Brain (organoid and tissue), 16 donors: ENCODE measurements at places on chromosomes 1 and 21. TPM values are rescaled to one million over a fixed set of nuclear protein-coding genes. Genes with fewer than 3 reads are reported as not detected.

DNA sequence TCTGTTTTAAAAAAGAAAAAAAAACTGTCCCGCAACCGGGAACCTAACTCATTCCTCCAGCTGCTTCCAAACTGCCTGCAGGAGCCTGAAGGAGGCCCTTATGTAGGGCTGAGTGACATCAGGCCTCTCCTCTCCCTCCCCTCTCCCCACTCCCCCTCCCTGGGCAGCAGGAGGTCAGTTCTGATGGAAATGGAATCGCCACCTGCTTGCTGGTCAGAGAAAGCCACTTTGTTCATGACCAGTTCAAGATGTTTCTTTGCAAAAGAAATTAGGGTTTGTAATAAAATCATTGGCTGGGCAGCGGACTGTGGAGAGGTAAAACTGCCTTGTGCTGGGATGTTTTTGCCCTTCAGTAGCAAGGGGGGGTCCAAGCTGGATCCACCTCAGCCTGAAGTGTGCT, at the start of gene MAP1LC3C:
MAP1LC3C (minus strand) TSS at position 73 of the 400 bp plus-strand sequence. CDS start 90 bp downstream, outside the sequence.
- no peak for DNase-seq

GRCh38 chr1:205313563-205314308, 7.8 kb downstream of the NUAK2 start:
- DNase-seq, result peak; percentile 85

DNA sequence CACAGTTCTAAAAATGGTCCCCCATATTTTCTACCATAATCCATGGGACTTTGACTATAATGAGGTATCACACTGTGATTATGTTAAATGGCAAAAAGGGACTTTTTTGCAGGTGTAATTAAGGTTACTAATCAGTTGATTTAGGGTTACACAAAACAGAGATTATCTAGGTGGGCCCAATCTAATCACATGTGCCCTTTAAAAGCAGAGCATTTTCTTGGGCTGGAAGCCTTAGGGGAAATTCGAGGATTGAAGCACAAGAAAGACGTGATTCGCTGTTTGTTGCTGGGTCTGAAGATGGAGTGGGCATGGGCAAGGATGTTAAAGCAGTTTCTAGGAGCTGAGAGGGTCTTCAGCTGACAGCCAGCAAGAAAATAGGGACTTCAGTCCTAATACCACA, 13.4 kb downstream of the RAVER2 start:
- DNase-seq, result no peak

DNA sequence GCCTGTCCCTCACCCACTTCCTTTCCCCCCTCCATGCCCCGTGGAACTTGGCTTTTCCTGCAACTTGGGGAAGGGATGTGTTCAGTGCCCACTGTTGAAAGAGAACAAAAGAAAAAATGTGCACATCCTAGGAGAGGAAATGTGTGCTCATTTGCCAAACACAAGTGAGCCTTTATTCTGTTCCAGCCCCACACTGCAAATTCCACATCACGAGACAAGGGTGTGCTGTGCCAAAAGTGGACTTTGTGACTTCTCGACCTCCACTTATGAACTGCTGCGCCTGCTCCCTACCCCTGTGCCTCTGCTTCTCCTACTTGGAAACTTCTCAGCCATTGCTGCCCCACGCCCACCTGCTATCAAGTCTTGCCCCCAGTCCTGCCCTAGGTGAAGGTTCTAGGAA, 97.0 kb upstream of the GRIK3 start:
- DNase-seq, result no peak

Gene UBE2U
- polyA plus RNA-seq, result not detected

DNA sequence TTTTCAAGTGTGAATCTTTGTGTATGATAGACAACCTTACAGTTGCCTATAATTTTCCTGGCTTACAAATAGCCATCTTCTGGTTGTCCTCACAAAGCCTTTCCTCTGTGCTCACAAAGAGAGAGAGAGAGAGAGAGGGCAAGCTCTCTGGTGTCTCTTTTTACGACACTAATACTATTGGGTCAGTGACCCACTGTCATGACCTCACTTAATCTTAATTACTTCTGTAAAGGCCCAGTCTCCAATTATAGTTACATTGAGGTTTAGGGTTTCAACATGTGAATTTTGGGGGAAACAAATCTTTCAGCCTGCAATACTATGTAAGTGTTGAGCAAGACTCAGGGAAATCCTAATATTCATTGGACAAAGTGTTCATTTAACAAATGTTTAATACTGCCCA, 167.4 kb upstream of the COL11A1 start:
- DNase-seq, result no peak

DNA sequence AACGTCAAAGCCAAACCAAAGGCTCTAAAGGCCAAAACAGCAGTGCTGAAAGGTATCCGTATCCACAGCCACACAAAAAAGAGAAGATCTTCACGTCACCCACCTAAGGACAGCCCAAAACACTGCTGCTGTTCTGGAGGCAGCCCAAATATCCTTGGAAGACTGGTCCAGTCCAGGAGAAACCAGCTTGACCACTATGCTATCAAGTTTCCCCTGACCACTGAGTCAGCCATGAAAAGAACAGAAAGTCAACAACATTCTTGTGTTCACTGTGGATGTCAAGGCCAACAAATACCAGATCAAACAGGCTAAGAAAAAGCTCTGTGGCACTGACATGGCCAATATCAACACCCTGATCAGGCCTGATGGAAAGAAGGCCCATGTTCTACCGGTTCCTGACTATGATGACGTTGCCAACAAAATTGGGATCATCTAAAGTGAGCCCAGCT, 32.1 kb downstream of the ARID4B start:
- no peak for DNase-seq

DNA sequence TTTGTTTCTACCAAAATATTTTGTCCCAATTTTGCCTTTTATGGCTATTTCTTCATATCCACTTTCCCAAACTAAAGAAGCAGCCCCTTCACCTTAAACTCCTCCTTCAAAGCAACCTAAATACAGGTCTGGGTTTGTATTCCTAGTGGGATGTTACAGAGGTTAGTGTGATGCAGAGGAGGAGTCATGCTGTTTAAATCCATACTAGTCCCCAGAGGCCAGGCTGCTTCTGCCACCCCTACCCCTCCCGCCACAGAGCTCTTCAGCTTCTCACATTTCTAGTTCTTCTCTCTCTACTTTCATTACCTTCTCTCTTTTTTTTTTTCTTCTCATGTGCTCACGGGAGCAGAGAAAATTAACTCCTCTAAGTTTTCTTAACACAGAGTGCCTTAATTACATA, 29.3 kb downstream of the SELL start:
- no peak for DNase-seq

DNA sequence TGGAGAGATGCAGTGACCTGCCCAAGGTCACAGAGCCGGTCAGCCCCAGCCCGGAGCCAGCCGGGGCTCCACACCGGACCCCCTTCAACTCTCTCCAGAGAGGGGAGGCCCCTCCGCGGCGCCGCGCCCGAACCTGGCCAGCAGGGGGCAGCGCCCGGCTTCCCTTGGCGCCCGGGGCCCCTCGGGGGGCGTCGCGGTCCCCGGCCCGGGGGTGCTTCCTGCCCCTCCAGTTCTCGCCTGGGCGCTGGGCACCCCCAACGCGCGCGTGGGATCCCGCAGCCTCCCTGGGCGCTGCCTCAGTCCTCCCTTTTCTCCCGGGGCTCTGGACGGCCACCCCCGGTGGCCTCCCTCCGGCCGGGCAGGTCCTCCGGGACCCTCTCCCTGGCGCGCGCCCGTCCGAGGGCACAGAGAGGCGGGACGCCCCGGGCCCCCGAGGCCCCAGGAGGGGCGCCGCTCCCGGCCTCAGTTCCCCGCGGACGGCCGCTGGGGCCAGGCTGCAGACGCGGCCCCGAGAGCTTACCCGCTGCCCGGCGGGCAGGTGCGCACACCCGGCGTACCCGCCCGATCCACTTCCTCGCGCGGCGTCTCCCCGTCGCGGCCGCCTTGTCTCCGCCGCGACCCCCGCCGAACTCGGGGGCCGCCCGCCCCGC, 406 bp downstream of the HTR1D start:
- no peak for DNase-seq

GRCh38 chr1:32759997-32760623, 57.0 kb downstream of the YARS1 start:
- DNase-seq, result no peak

DNA sequence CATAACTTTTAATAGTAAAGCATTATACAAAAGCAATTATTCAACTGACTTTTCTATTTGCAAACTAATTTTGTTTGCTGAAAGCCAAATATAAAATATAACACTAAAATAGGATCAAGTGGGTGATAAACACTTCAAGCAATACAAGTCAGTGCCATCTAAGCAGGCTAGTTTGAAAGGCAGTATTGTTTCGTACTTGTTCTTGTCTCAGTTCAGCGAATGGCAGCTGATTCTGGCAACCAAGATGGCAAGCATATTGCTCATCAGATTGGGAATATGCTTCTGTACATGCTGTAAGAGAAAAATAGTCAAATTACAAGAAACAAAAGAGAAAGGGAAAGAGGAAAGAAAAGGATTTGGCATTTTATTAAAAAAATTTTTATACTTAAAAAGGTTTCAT, 7.5 kb downstream of the TMEM59 start:
- no peak for DNase-seq

DNA sequence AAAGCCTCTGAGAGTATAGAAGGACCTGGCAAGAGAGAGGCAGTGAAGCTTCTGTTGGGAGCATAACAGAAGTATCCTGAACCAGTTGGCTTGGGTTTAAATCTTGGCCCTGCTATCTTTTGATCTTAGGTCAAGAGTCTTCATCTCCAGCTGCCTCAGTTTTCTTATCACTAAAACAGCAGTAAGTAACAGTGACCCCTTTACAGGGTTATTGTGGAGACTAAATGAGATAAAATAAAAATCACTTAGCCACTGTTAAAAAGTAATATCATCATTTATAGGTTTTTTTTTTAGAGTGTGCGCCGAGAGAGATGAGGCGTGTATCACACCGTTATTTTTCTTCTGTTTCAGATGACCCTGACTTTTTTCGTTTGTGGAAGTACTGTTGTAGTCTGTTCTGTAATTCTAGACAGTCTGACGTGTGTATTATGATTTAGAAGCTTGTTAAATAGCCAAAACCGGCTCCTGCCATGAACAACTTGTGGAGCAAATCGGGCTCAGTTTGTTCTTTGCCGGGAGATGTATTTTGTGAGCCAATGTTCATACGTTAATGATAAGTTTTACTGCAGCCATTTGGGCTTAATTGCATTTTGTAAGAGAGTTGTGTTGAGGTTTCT, 1.1 kb downstream of the THRAP3 start:
- DNase-seq, result no peak

GRCh38 chr1:9183898-9184297, 50.7 kb upstream of the H6PD start:
- DNase-seq, result no peak

DNA sequence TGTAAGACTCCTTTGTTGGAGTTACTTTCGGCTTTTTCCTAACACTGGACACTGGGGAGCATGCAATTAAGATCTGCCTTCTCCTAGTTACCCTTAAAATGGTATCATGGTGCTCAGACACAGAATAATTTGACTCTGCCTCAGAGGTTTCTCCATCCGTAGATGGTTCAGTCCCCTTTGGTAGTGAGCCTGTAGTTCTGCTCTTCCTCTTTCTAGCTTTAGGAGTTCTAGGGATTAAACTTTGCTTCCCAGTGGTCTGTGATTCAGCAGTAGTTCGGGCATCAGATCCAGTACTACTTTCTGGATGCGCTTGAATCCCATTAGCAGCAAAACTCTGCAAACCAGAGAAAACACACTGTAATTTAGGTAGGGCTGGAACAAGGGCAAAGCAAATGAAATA, 1.5 kb downstream of the DNTTIP2 start:
- no peak for DNase-seq

GRCh38 chr1:218553197-218553596, 208.1 kb downstream of the TGFB2 start:
- no peak for DNase-seq

Gene CD5L
- 1.9 TPM for polyA plus RNA-seq

- peak; percentile 89 for DNase-seq
Observed at GRCh38 chr1:227318853-227319607, 738 bp upstream of the CDC42BPA start.

- no peak for DNase-seq
Observed at GRCh38 chr21:36422279-36423098, 37.3 kb downstream of the CHAF1B start.

Gene PTGFRN
- polyA plus RNA-seq, result 8.7 TPM

DNA sequence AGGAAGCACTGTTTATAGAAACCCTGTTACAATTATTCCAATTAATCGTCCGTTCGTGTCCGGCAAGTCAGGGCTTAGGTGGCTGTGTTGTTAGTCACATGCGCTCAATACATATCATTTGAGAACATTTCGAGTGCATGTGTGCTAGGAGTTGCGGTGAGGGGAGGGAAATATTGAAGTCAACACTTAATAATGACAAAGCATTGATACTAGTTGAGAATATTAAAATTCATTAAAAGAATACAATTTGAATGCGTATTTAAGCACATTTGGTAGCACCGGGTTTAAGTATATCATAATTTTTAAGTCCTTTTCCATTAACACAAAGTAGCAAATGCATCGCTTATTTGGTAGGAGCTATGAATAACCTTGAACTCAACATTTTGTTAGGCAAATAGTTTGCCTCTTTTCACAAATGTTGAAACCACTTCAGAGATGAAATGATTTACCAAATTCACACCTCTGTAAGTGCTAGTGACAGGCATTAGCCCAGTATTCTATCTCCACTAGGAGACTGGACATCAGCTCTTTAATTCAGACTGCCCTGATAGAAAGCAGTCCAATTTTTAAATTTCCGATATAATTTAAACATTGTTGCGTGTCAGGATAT, 1.1 kb upstream of the SERBP1 start:
- no peak for DNase-seq

GRCh38 chr21:24681456-24681855, 925.8 kb downstream of the MRPL39 start:
- no peak for DNase-seq

Gene TMEM269
- not detected for polyA plus RNA-seq

- DNase-seq, result no peak
Observed at GRCh38 chr1:21956720-21957552, 19.8 kb upstream of the HSPG2 start.

- no peak for DNase-seq
Observed at GRCh38 chr1:15322648-15323350, 75.8 kb downstream of the FHAD1 start.

- DNase-seq, result no peak
Observed at GRCh38 chr1:20312310-20312709, 21.6 kb downstream of the VWA5B1 start.

DNA sequence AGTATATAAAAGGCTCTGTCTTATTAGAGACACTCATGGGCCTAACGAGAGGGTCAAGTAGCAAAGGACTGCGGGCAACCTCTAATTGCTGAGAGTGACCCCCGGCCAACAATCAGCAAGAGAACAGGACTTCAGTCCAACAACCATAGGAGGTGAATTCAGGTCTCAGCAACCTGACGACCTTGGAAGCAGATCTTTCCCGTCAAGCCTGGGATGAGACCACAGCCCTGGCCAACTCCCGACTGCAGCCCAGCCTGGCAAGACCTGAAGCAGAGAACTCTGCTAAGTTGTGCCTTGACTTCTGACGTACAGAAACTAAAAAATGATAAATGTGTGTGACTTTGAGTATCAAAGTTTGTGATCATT, 5.7 kb downstream of the ECHDC2 start:
- DNase-seq, result no peak
